Right lobe of liver (tissue), 6 donors: ENCODE measurements at places on chromosomes 13 and 19. TPM values are rescaled to one million over a fixed set of nuclear protein-coding genes. Genes with fewer than 3 reads are reported as not detected.

- peaks cover 97% of the 10 kb centered on the region for H3K27me3 ChIP-seq
- H3K4me3 ChIP-seq = no peak overlapping the region
- DNase-seq = no peak
- H3K4me1 ChIP-seq = no peaks in the 10 kb centered on the region
- H3K36me3 ChIP-seq = no peaks in the 10 kb centered on the region
These were observed 8.8 kb downstream of the ZIC2 start for GRCh38 chr13:99990126-99990977.

DNA sequence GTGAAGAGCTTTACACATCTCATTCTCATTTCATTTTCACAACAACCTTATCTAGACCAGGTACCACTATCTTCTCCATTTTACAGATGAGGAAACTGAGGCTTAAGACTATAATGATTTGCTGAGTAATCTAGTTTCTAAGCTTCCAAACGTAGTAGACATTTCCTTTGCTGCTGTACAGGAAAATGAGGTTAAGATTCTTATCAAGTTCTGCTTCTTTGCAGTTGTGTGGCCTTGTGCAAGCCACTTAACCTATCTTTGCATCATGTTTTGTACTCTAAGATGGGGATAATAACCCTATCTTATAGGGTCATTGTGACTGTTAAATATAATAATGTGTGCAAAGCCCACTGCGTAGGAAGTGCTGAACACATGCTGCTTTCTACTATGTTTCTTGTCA is 307.9 kb downstream of the HS6ST3 start:
- H3K27ac ChIP-seq = no peak overlapping the region
- no peak overlapping the region for H3K4me3 ChIP-seq
- no peaks in the 10 kb centered on the region for H3K27me3 ChIP-seq

DNA sequence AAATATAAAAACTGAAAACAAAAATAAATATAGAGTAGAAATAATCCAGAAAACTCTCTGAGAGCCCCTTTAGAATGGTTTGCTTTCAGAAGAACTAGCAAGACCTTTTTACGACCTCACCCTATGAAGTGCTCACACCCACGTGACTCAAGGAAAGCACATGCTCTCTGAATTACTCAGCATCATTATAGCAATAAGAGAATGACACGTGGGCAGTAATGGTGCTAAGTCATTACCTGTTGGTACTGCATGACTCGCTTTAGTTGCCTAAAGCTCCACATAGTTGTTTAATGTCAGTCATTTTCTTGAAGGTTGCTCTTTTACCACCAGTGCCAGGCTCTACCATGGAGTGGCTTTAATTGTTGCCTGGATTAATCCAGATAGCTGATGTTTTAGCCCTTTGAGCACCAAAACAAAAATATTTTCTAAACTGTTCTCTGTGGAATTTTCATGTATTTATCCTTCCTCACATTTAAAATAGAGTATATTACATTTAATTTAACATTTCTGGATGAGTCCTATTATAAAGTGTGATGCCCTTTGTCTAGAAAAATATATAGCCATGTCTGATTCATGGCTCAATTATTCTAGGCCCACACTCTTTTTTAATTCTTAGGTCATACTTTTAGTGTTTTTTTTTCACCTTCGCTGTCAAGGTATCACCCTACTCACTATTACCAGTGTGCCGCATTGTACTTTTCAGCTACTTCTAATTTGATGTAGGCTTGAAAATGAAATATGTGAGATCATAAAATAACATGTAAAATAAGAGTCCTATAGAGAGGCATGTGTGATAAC is 56.8 kb downstream of the THSD1 start:
- H3K36me3 ChIP-seq = no peaks in the 10 kb centered on the region
- no peak overlapping the region for H3K4me3 ChIP-seq
- H3K27ac ChIP-seq = no peak overlapping the region
- DNase-seq = no peak
- no peaks in the 10 kb centered on the region for H3K27me3 ChIP-seq

DNA sequence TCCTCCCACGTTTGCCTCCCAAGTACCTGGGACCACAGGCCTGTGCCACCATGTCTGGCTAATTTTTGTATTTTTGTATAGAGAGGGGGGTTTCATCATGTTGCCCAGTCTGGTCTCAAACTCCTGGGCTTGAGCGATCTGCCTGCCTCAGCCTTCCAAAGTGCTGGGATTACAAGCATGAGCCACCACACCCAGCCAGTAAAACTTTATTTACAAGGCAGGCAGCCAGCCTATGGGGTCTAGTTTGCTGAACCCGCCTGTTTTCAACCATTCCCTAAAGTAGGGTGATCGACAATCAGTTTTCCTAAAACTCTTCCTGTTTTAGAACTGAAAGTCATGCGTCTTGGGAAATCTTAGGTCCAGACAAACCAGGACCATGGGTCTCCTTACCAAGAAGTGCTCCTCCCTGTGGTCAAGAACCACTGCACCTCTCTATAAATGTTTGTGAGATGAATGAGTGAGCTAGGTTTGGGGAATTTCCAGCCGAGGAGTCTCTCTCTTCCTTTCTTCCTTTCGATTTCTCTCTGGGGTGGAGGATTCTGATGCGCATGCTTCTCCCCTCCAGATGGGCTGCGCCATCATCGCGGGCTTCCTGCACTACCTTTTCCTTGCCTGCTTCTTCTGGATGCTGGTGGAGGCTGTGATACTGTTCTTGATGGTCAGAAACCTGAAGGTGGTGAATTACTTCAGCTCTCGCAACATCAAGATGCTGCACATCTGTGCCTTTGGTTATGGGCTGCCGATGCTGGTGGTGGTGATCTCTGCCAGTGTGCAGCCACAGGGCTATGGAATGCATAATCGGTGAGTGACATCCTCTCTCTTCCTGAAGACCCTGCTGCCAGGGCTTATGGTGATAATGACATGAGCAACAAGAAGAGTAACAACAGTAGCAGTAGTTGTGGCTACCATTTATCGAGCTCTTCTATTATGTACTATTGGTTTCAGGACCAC is 38.7 kb downstream of the ADGRE1 start:
- no peak for DNase-seq
- no peak overlapping the region for H3K4me3 ChIP-seq

DNA sequence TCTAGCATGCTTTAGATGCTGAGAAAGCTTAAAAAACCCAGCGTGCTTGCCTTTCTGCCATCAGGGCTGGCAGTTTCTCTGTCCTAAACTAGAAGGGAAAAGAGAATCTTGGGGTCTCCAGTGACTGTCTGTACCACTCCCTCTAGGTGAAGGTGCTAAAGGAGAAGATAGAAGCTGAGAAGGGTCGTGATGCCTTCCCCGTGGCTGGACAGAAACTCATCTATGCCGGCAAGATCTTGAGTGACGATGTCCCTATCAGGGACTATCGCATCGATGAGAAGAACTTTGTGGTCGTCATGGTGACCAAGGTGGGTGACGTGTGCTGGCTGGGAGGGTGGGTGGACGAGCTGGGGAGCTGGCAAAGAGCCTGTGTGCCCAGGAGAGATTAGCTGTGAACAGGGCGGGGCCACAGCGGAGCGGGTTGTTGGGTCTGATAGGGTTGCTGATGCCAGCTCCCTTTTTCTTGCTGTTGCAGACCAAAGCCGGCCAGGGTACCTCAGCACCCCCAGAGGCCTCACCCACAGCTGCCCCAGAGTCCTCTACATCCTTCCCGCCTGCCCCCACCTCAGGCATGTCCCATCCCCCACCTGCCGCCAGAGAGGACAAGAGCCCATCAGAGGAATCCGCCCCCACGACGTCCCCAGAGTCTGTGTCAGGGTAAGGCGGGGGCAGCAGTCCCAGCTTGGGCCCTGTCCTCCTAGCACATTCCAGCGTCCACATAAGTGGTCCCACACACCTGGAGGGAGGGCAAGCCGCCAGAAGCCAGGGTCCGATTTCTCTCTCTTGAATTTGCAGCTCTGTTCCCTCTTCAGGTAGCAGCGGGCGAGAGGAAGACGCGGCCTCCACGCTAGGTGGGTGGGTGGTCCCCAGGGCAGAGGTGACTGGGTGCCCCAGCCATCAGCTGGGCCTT is 2.3 kb downstream of the RAD23A start:
- no peaks in the 10 kb centered on the region for H3K27me3 ChIP-seq
- H3K36me3 ChIP-seq = peaks cover 18% of the 10 kb centered on the region
- no peak overlapping the region for H3K27ac ChIP-seq

- no peaks in the 10 kb centered on the region for H3K27me3 ChIP-seq
- H3K36me3 ChIP-seq = no peaks in the 10 kb centered on the region
- H3K4me1 ChIP-seq = no peaks in the 10 kb centered on the region
- no peak overlapping the region for H3K4me3 ChIP-seq
- no peak overlapping the region for H3K27ac ChIP-seq
- DNase-seq = no peak
These were observed 33.9 kb upstream of the FAM216B start for GRCh38 chr13:42747399-42747873.

GRCh38 chr19:17423429-17424208 is 3.8 kb downstream of the MVB12A start:
- no peaks in the 10 kb centered on the region for H3K27me3 ChIP-seq
- no peak for DNase-seq
- H3K4me1 ChIP-seq = no peaks in the 10 kb centered on the region
- H3K4me3 ChIP-seq = no peak overlapping the region

DNA sequence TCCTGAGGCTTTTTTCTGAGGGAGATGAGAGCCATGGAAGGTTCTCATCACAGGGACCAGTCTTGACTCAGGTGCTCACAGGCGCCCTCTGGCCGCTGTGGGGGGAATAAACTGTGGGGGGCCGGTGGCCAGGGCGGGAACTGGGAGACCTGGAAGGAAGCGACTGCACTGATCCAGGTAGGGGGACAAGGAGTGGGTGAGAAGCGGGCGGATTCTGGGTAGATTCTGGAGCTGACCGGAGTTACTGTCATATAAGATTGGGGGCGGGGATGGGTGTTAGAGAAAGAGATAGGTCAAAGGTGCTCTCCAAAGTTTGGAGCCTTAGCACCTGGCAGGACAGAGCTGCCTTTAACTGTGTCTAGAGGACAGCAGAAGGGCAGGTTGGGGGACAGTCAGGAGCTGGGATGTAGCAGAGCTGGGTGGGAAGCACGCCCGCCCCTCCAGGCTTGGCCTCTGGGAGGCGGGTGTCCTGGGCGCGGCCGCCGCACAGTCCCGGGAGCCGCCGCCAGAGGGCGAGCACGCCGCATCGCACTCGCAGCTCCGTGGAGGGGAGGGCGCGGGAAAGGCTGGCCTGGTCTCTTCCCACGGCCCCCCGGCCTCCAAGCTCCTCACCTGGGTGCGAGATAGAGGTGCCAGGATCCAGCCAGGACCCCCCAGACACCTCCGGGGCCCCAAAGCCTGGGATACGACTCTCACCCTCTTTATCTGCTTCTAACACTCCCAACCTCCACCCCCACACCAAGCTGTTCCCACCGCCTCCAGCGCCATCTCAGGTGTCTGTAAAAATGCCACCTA is 4.2 kb upstream of the DAND5 start:
- H3K27me3 ChIP-seq = no peaks in the 10 kb centered on the region
- H3K27ac ChIP-seq = no peak overlapping the region
- peak overlapping the region; percentile 46 for H3K4me3 ChIP-seq
- DNase-seq = peak; percentile 83
- H3K36me3 ChIP-seq = no peaks in the 10 kb centered on the region

The VSIG10L gene
- total RNA-seq = 1.8 TPM

The IRS2 gene
- 21.1 TPM for total RNA-seq

The NDFIP2 gene
- 20.3 TPM for total RNA-seq

The PIBF1 gene
- total RNA-seq = 5.3 TPM
